ENCODE measurements at places on chromosomes 5 and 9.

- peak; percentile 80 for DNase-seq
Measured at GRCh38 chr9:110126986-110127864, 80.7 kb downstream of the C9orf152 start.

DNA sequence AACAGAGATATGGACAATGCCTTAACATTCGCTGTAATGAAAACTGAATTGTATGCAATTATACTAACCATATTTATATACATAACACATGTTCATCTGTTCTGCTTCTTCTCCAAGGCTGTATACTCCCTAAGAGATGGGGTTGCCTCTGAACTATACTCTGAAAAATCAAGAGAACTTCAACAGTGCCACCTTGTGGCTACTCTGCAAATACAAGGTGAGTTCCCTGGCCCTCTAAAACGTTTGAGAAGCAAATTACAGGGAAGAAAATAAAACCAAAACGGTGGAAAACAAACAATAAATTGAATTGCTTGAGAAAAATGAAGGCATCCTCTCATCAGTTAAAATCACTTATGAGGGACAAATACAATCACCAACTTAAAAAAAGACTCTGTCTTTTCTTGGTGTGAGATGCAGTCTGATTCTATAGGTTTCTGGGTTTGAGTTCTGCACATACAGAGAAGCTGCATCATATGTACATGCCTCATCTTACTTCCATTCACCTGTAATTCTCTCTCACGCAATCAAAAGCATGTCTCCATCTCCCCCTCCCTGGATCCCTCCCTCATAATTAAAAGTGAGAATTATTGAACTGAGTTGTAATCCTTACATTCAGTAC lies 98.6 kb downstream of the FBXW11 start:
- DNase-seq, result peak; percentile 46

DNA sequence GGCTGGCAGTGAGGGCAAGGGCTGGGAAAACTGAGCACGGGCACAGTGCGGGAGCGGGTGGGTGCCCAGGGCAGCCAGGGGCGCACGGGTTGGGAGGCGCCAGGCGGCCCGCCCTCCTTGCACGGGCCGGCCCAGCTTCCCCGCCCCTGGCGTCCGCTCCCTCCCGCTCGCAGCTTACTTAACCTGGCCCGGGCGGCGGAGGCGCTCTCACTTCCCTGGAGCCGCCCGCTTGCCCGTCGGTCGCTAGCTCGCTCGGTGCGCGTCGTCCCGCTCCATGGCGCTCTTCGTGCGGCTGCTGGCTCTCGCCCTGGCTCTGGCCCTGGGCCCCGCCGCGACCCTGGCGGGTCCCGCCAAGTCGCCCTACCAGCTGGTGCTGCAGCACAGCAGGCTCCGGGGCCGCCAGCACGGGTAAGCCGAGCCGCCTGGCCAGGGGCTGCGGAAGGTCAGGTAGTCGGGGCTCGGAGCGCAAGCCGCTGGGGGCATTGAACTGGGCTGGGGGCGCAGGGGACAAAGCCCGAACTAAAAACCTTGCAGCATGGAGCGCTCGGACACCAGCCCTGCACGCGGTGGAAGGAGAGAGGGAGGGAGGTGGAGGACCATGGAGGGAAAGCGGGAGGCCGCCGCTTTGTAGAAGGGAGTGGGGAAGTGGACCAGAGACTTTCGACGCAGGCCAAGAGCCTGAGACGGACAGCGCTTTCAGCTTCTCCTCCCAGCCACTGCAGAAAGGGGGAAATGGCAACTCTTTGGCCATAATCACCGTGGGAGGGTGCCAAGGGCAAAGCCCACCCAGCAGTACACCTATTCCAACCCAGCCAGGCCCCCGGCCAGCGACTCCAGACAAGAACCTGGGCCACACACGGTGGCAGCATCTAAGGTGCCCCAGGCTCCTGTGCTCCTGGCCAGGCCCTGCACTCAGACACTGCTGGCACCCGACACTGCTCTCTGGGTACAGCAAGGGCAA lies at the start of gene TGFBI:
Gene TGFBI (plus strand): TSS at position 207 of the 961 bp plus-strand sequence. CDS start 68 bp downstream, at position 275.
- DNase-seq, result no peak

DNA sequence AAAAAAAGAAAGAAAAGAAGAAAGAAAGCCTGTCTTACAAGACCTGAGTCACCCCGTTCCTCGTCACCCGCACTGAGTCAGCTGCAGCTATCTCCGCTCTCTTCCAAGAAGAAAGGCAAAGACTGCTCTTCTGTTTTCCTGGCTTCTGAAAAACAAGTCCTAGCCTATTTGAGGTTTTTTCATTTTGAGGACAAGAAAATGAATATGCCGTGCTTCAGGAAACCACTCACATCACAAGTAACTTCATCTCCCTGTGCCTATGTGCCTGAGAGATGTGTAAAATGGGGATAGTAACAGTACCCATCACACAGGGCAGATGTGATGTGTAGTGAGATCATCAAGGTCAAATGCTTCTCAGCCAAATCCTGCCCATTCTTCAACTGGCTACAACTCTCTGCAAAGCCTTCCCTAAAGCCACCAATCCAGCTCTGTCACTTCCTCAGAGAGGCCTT lies 78.4 kb downstream of the GLDC start:
- DNase-seq, result no peak

- DNase-seq, result peak; percentile 73
Measured at GRCh38 chr9:121884057-121884541, 209.0 kb downstream of the TTLL11 start.

DNA sequence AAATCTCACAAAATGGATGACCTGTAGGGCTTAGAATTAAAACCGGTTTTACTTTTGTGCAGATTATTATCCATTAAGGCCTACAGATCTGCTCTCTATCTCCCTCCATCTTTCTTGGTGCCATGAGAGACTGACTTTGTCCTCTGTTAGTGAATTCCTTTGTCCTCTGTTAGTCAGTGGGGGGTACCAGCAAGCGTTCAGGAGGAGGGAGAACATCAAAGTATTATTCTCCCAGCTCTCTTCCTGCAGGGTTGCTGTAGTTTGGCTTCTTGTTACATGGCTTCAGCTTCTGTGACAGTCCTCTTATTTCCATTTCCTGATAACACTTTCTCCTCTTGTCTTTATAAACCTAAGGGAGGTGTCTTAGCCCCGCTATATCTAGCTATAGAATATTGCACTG lies 850.5 kb upstream of the SEMA6A start:
- DNase-seq, result no peak

DNA sequence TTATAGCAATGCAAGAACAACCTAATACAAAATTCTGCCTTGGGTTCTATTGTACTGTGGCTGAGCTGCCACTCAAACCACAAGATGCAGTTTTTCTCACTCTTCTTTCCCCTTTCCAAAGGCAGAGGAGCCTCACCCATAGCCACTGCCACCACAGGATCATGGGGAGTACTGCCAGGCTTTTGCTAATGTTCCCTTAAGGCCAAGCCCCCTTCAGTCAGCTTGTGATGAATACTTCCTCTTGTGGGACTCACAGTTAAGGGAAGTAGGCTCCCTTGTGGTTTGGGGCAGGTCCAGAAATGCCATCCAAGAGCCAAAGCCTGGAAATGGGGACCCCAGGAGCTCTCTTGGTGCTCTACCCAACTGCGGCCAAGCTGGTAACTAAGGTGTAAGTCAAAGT lies 258.7 kb downstream of the SPATA31D1 start:
- DNase-seq, result no peak

DNA sequence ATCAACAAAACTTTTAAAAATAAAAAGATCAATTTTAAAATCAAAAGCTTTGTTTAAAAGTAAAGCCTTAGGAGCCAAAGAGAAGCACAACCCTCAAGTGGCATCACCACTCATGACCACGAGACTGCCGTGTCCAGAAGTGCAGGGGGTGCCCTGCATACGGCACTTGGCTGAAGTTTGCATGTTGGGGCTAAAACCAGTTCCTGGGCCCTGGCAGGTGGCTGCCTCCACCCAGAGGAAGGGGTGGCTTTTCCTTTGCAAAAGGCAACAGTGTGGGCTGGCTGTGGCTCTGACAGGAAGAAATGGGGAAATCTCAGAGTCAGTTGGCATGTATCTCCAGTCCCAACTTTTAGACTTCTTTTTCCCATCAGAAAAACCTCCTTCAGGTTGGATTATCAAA lies 15.3 kb downstream of the TRMO start:
- DNase-seq, result no peak

GRCh38 chr9:38026021-38026809 lies 42.8 kb downstream of the SHB start:
- DNase-seq, result no peak

All from left renal cortex interstitium (tissue), 4 donors.